ENCODE measurements at places on chromosomes 3 and 15.

DNA sequence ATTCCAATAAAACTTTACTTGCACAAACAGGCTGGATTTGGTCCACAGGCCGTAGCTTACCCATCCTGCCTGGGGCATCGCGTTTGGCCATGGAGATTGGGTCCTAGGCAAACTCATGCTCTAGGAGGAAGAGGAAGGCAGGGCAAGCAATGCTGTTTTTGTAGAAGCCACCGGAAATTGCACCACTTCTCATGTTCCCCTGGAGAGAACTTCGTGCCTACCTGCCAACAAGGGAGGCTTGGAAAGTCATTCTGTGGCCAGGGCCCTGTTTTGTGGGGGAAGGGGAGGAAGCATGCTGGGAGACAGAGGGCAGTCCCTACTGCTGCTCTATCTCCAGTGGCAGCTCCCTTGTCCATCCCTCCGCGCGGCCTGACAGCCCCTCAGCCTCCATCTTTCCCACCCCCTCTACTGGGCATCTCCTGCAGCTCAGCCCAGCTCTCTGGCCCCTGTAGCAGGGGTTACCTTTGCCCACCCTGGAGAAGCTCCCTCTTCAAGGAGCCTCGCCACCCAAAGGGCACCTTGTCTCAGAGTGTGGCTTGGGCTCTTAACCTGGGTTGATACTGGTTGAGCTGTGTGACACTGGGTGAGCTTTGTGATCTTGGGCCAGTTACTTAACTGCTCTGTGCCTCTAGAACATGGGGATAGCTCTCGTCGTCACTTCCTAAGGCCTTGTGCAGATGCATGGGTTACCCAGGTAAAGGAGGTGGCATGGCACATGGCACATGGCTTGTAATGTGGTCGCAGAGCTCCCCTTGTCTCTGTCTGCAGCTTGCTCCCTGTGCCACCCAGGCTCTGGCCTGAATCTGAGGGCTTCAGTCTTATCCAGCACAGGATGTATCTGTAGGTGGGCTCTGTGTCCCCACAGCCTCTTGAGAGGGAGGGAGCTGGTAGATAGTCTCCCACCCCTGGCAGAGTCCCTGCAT is 6.1 kb downstream of the ABTB1 start:
- DNase-seq: no peak

DNA sequence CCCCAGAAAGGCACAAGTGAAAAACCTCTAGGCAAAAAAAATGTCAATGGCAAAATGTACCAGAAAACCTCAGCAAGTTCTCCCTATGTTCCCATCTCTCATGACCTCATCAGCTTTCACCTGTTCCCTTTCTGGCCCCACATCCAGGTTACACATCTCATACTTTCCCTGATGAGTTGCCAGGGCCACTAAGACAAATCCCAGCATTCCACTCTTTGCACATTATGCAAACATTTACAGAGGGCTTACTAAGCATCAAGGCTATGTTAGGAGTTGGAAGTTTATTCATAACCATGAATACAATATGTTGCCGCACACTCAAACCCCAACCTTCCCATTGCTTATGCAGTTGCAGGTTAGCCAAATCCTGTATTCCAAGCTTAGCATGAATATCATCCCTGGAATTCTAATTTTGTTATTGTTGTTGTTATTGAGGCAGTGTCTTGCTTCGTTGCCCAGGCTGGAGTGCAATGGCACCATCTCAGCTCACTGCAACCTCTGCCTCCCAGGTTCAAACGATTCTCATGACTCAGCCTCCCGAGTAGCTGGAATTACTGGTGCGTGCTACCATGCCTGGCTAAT is 129.3 kb upstream of the UBE2E2 start:
- no peak for DNase-seq

GRCh38 chr3:43879166-43879565 is 188.4 kb downstream of the ABHD5 start:
- DNase-seq: no peak

- DNase-seq: no peak
Measured at GRCh38 chr3:32856355-32856889, 38.6 kb downstream of the TRIM71 start.

GRCh38 chr3:120477781-120478180 is 27.0 kb upstream of the FSTL1 start:
- no peak for DNase-seq

DNA sequence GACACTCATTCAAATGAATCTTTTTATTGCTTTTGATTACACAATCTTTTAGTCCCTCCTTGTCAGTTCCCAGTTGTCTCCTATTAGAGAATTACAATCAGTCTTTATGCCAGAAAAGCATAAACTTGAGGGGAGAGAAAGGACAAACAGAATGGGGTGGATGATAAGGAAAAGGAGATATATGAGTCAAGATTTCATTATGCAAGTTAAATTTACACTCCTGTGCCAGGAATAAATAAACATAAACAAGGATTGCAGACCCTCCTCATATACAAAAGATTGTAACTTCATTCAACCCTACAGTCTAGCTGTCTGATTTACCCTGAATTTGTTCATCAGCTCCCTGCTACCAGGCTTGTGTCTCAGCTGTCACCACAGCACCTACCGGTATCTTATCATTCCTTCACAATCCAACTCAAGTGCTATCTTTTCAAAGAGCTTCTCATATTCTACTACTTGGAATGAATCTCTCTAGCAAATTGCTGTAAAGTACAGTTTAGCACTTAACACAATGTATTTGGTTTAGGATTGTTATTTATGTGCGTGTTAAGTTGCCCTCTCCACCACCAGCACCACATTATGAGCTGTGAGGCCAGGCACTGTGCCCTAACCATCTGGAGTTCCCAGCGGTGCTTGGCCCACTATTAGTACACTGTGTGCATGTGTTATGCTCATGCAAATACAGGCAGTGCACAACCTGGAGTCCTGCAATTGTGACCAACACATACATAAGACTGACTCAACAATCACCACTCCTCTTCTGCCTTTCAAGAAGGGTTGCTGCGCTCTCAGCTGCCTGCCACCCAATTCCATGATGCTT is 504.1 kb downstream of the TBL1XR1 start:
- no peak for DNase-seq

GRCh38 chr3:71087143-71088018 is 496.1 kb downstream of the FOXP1 start:
- peak; percentile 73 for DNase-seq

- DNase-seq: no peak
Measured at GRCh38 chr3:73432023-73432705, 192.6 kb downstream of the PDZRN3 start.

DNA sequence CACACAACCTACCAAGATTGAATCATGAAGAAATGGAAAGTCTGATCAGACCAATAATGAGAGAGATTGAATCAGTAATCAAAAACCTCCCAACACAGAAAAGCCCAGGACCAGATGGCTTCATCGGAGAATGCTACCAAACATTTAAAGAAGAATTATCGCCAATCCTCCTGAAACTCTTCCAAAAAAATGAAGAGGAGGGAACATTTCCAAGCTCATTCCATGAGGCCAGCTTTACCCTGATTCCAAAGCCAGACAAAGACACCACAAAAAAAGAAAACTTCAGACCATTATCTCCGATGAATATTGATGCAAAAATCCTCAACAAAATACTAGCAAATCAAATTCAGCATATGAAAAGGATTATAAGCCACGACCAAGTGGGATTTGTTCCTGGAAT is 94.1 kb downstream of the SENP2 start:
- no peak for DNase-seq

DNA sequence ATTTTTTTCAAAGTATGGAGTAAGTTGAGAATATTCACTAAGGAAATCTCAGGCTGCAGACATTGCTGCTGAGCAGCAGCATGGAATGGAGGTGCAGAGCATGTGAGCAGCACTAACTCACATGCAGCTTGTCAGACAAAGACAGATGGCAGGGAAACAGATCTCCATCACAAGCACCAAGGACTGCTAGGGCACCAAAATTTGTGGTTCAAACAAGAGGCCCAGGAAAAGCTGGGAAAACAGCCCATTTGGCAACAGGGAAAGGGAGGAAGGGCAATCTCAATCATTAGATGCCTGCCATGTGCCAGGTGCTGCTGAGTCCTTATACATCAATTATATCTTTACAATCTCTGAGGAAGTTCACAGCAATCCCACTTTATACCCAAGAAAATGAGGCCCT is 47.2 kb upstream of the EIF1B start:
- no peak for DNase-seq

DNA sequence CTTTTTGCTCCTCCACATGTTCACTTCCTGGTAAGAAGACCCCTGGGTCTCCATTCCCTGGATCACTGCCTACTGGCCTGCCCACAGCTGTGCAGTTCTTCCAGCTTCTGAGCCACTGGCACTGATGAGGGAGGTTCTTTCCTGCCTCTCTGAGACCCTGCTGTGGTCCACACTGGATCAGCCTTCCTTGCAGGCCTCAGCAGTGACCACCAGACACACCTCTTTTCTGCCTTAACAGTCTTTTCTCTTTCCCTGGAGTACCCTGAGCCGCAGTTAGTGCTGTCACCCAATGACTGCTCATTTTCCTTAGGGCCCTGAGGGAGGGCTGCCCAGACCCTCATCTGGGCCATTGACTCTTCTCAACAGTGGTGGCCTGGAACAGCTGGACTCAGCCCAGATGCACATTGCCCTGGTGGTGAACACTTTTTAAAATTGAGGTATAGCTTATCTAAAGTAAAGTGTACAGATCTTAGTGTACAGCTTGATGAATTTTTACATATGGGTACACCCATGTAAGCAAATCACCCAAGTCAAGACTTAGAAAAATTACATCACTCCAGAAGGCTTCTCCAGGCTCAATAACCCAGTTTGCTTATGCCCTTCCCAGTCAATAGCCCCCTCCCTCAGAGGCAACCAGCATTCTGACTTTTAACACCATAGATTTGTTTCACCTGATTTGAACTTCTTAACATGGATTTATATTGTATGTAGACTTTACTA is 32.8 kb upstream of the C3orf80 start:
- no peak for DNase-seq

- no peak for DNase-seq
Measured at GRCh38 chr15:76871930-76872329, 33.2 kb downstream of the SCAPER start.

DNA sequence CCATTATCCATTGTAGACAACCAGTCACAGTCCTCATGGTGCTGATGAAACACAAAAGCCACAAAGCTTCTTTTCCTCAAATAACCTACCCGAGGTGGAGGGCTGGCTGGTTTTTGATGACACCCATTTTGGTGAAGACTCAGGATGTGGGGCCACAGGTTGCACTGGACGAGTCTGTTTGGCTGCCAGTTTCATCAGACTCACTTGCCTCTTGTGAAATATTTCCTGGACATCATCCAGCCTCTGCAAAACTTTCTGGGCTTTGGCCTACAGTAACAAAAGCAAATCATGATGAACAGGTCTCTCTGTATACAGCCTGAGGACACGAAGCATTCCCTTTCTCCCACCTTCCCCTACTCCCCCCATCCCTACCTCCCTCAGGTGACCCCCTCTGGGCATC is 42.2 kb downstream of the B3GNT5 start:
- DNase-seq: no peak

DNA sequence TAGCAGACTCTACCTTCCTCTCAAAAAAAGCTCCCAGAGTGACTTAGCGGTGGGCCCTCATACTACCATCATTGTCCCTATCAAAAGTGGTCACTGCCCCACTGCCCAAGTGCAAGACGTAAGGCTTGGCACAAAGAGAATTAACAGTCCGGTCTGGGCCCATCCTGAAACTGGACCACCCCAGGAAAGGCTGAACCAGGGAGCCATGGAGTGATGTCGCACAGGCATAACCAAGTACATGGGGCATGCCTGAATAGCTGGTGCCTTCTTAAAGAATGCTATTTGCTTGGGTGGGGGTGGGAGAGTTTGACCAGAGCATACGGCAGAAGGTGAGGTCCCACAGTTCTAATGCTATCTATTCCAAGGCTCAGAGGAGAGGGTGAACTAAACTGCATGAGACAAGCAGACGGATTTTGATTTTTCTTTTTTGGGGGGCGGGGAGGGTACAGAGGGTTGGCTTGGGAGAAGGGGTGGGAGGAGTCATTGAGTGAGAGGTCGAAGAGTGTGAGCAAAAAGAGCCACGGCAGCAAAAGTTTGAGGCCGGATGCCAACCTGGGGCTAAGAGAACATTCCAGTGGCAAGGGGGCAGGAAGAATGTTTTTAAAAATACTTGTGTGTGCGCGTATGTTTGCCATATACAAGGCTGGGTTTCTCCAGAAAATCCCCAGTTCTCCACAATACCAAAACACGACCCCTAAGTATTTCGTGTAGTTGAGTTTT is 50.2 kb downstream of the FAM174B start:
- DNase-seq: no peak

GRCh38 chr3:12470680-12471079 is 13.6 kb upstream of the TSEN2 start:
- no peak for DNase-seq

GRCh38 chr3:107662586-107662985 is 139.8 kb downstream of the BBX start:
- no peak for DNase-seq

DNA sequence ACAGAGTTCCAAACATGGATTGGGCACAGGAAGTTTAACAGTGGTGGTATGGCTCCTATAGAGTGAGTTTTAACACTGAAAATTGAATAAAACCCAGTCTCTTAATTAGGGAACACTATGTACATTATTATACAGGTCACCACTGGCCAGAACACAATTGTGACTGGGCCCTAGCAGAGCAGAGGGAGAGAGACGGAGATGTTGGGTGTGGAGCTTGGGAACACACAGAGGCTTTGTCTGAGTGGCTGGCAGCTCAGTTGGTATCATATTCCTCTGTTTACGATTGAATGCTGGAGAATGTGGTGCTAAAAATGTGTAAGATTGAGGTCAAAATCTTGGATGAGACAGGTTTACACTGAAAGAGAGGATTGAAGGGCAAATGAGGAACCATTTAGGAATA is 6.8 kb upstream of the MOBP start:
- no peak for DNase-seq

DNA sequence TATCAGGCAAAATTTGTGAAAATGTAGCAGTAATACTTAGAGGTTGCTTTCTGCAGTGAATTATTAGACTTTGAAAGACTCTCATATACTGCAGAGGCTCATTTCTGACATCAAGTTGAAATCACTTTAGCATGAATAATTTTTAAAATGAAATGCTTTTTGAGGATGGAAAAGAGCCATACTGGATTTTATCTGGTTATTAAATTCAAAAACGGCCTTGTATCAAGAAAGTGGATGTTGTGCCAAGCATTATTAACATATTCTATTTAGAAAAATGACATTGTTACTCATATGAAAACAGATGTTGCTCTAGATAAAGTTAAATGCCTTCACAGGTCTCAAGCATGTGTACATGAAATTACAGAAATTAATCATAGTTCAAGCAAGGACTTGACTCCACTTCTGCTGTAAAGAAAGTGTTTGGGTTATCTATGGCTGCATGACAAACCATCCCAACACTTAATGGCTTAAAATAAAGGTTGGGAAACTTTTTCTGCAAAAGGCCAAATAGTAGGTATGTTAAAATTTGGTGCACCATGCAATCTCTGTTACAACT is 64.5 kb upstream of the ZNF280D start:
- no peak for DNase-seq

GRCh38 chr3:126961791-126962461 is 21.0 kb upstream of the PLXNA1 start:
- no peak for DNase-seq

DNA sequence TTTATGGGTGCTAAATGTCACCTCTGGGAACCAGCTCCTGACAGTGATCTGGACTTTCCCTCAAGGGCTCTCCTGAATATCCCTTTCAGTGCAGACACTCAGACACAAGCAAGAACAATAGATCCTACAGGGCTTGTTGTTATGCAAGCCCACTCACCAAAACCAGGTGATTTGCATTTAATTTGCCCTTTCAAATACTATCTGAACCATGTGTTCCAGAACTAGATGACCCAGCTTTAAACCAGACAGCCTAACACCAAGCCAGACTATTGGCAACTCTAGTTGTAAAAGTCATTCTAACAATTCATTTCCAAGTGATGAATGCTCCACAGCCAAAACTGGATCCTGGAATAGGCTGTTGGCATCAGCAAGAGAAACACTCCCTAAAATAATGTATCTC is 5.6 kb upstream of the ATP8B4 start:
- no peak for DNase-seq
